ENCODE measurements at places on chromosomes 16 and 17.

- no peak for DNase-seq
These were observed 583.6 kb upstream of the CDH5 start for GRCh38 chr16:65782611-65783600.

DNA sequence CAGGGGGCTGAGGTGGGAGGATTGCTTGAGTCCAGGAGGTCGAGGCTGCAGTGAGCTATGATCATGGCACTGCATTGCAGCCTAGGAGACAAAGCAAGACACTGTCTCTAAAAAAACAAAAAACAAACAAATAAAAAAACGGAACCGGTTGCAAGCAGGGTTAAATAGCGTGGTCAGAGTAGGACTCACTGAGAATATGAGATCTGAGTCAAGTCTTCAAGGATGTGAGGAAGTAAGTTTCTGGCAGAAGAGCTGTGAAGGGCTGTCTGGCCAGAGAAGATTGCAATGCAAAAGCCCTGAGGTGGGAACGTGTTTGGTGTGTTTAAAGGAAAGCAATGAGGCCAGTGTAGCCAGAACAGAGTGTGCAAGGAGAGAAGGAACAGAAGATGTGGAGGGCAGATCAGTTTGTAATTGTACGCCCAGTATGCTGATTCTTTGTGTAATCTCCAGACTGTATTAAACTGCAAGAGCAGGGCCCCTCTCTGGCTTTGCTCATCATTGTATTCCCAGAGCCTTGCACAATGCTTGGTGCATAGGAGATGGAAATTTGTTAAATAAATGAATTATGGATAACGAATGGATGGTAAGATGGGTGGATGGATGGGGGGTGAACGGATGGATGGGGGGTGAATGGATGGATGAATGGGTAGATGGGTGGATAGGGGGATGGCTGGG lies 6.3 kb downstream of the G6PC1 start:
- no peak for DNase-seq

- DNase-seq, result no peak
These were observed 138.1 kb downstream of the PARN start for GRCh38 chr16:14491861-14492529.

GRCh38 chr17:6924208-6924607 lies 71.6 kb upstream of the ALOX12 start:
- DNase-seq, result no peak

DNA sequence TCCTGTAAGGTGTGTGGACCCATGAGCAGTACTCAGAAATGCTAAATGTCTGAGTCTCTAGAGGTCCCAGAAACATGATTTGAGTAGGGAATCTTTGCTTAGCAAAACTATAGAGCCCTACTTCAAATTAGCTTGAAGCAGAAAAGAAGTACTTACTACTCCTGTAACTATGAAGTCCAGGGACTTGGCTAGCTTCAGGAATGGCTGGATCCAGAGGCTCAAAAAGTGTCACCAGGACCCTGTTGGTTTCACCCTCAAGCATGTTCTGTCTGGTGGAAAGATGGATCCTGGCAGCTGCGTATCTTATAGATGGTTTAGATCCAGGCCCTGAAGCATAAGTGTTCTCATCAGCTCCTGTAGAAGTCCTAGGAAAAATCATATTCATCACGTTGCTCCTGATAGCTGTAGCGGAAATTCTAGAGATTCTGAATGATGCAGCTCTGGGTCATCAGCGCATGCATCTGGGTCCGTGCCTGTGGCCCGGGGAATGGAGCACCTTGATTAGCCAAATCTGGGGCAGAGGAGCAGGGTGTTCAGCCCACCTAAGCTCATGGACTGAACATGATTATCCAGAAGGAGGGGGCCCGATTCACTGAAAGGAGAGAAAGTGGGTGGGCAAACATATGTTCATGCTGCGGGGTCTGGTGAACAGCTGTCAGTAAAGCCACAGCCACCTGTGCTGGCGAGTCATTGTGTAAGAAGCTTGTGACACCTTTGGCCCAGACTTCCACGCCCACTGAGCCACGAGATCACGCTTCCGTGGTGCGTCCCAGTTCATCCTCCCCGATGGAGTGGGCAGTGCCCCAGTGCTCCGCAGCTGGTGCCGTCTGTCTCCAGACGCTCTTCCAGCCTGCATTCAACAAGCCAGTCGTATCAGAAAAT lies 260.6 kb downstream of the CPPED1 start:
- DNase-seq, result no peak

- no peak for DNase-seq
These were observed 75.3 kb upstream of the COX10 start for GRCh38 chr17:13994050-13994449.

GRCh38 chr17:16552637-16553045 lies 16.4 kb downstream of the ZNF287 start:
- DNase-seq, result no peak

- DNase-seq, result no peak
These were observed 72.3 kb downstream of the C17orf67 start for GRCh38 chr17:56761387-56761786.

DNA sequence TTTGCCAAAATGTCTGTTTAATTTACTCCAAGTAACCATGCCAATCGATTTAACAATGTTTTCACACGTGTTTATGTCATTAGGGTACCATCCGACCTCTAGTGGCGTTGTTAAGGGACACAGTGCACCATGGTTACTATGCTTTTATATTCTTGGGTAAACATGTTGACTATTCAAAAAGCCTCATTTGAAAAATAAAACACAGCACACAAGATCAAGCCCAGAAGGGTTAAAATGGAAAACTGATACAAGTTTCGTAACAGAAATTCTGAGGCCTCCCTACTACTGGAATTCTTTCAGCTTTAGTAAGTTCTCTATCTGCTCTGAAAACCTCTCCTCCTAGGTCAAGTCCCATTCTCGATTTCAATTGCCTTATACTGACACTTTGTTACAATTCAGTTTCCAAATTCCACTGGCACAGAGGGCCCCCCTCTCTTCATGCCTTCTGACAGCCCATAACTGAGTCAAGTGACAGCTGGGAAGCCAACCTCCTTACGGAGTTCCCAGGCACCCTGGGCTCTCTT lies 2.1 kb downstream of the CFAP20 start:
- no peak for DNase-seq
